Activated CD4-positive, CD25-positive, alpha-beta regulatory T cell (primary cell): ENCODE measurements at places on chromosomes 12 and 14.

DNA sequence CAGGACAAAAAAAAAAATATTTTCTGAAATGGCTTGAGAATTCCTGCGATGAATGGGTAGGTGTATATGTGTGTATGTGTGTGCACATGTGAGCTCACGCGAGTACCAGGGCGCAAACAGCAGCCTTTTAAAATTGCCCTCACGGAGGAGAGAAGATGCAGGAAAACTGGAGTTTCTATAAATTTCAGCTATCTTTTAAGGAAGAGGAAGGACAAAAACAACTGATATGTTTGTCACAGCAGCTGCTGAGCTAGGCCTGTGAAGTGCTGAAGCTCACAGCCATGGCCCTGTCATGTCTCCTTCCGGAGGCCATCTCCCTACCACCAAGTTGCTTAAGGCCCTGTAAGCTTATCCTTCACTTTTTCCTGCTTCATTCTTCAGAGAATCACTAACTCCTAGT, 40.8 kb downstream of the DUSP16 start:
- no peak for DNase-seq

- no peak for DNase-seq
Observed at GRCh38 chr12:129305851-129306250, 452.6 kb downstream of the GLT1D1 start.

DNA sequence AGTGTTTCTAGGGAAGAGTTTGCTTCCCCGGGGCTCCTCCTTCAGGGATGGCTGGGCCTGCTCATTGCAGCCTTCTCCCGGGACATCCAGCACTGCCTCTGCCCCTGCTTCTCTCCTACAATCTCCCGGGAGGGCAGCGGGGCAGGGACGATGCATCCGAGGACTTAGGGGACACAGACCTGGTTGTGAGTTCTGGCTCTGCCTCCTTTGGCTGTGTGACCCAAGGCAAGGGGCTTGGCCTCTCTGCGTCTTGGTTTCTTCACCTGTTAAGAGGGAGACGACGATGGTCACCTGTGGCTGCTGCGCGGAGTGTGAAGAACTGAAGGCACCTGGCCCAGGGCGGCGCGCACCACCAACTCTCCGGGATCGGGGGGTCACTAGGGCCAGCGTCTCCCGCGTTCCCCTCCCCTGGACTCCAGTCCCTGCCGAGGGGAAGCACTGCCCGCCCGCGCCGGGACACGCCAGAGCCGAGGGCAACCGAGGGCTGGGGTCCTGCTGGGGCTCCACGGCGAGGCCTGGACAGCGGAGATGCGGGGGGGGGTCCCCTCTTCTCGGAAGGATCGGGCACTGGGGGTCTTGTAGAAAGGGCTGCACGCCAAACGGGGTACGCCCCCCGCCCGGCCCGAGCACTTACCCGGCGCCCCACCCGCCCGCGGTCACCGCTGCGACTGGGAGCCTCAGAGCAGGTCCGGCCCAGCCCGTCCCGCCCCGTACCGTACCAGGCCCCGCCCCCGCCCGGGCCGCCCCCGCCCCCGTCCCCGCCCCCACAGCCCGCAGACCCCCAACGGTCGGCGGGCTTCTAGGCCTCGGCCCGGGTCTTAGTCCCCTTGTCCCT, at the start of gene HVCN1:
HVCN1 (minus strand) TSS at position 670 of the 835 bp plus-strand sequence. CDS start 5,870 bp downstream, outside the sequence.
- DNase-seq, result no peak

- DNase-seq, result no peak
Observed at GRCh38 chr14:79831195-79831892, 380.0 kb downstream of the DIO2 start.

GRCh38 chr14:54665946-54666345, 99.0 kb downstream of the SAMD4A start:
- DNase-seq, result no peak

DNA sequence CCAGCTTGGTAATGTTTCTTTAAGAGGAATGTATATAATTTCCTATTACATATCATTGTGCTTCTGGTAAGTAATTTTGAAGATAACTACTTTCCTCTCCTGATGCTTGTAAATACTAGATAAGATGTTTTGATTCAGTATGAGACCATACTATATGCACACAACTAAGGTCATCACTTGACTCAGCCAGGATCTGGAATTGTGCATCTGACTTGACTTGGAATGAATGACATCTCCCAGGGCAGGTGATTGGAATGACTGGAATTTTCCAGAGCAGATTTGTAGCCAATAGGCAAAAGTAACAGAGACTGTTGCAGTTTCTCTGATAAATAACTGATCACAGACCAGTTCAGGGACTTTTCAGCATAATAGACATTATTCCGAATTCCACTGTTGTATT, 11.1 kb downstream of the BEST3 start:
- DNase-seq, result no peak

- DNase-seq, result no peak
Observed at GRCh38 chr12:64696080-64696741, 63.0 kb downstream of the GNS start.

DNA sequence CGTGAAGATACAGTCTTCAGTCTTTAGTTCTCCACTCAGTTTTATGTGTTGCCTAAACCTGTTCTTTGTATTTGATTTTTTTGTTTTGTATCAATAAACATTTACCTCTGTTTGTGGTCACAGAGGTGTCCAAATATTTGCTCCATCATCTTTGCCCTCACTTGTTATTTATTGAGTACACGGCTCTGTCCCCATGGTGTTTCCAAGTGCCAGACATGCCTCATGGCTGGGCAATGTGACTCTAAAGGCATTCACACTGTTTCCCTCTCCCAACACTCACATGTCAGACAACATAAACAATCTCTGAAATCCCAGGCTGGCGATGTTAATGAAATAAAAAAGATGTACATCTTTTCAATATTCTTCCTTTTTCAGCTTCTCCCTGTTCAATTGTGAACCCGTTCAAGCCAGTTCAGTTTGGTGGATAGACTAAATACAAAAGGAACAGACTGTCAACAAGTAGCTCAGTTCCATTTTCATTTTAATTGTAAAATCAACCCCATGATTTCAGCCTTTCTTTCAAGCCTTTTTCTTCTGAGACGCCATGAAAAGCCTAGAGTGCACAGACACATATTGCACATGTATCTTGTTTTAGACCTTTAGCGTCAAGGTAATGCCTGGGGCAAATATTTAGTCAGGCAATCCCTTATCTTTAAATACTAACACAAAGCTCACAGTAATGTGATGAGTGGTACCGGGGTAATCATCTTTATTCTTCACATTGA, 680.7 kb downstream of the GALC start:
- DNase-seq, result no peak

DNA sequence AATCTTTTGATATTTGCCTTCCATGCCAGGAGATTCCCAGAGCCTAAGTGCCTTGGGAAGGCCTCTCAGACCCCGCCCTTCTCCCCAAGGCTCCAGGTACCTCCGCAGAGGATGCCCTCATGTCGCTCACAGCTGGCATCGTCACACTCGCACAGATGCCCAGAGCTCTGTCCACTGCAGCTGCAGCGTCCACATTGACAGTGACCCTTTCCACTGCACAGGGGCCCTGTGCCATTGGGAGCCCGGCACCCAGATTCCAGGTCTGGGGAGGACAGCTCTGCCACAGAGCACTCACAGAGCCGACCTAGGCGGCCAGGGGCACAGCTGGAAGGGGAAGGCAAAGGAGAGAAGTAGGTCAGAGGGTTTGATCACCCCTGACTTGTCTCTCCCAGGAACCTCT, 12.3 kb upstream of the CSAD start:
- DNase-seq, result no peak

- DNase-seq, result no peak
Observed at GRCh38 chr14:104142946-104143470, 4.6 kb downstream of the KIF26A start.

DNA sequence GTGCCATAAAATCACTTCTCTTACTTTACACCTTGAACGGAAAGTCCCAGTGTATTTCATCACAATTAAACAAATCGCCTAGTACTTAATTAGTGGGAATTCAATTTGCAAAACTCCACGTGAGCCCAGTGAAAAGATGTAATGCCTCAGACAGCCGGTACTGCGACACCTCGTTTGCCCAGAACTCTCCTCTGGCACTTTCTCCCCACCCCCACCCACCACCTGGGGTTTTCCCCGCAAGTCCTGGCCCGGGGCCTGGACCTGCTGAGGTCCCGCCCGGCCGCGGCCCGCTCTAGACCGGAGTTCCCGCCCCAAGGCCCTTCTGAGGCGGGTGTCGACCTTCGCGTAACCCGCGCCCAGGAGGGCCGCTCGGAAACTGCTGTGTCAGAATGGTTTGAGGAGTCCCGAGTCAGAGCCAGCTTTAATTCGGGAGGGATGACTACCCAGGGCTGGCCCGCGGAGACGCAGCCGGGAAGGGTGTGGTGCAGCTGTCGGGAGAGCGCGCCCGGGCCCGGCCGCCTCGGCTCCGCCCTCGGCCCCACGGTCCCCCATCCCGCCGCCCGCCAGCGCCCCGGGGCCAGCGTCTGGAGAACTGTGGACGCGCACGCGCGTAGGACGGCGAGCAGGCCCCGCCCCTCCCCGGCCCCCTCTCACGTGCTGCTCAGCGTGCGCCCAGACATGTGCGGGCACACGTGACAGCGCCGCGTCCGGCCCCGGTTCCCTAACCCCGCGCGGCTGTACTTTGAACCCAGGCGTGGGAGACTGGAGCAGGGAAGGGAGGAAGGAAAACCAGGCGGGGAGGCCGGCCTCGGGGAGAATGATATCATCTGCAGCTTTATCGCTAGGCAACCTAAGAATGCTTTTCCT, 10.8 kb downstream of the BHLHE41 start:
- peak; percentile 53 for DNase-seq

GRCh38 chr12:85509081-85509856, 229.2 kb downstream of the ALX1 start:
- no peak for DNase-seq

DNA sequence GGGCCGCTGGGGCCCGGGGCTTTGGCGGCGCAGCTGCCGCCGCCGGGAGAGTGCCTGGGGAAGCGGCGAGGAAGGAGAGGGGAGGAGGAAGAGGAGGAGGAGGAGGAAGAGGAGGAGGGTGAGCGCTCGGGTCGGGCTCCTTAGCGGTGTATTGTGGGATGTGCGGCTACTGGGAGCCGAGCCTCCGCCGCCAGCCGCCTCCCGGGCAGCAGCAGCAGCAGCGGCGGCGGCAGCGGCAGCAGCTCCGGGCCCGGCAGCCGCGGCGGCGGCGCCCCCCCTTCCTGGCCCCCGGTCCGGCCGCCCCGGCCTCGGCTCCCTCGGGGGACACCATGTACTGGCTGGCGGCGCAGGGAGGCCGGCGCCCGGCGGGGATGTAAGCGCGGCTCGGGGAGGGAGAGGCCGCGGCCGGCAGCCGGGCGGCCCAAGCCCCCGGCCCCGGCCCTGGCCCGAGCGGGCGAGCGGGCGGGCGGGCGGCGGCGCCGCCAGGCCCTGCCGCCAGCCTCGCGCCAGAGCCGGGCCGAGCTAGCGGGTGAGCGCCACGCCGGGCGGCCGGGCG, at the start of gene SETD1B:
SETD1B (plus strand) TSS at position 149 of the 556 bp plus-strand sequence. CDS start 729 bp downstream, outside the sequence.
- DNase-seq, result no peak

DNA sequence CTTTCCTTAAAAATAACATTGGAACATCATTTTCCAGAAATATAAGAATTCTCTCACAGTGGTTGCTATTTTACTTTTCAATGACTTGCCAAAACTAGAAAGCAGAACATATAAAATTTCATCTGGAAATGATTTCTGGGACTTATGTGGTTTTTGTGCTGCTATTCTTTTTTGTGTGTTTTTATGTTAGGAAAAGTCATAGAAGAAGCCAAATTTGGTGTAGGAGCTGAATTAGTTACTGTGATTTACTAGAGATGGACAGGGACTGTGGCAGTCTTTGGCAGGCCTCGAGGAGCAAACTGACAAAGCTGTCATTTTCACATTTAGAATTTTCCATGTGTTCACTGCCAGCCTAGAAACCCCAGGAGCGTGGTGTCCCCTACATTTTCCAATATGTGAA, 38.3 kb upstream of the LDHB start:
- DNase-seq, result no peak

GRCh38 chr12:112167718-112168525, 42.6 kb downstream of the TRAFD1 start:
- DNase-seq, result no peak

DNA sequence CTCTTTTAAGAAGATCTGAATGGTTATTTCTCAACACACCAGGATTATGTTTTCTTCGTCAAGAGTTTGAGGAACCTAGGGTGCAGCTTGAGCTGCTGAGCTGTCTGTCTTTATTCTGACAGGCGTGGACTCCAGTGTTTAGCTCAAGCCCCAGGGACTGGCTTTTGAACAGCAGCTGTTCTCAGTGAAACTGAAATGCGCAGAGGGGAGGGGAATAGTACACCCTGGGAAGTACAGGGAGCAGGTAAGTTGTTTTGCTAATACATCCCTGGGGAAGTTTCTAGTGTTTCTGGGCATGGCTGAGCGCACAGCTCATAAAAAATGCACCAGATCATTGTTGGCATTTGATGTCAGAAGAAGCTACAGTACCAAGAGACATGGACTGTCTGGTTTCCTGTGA, 659.8 kb downstream of the DIO2 start:
- DNase-seq, result no peak

DNA sequence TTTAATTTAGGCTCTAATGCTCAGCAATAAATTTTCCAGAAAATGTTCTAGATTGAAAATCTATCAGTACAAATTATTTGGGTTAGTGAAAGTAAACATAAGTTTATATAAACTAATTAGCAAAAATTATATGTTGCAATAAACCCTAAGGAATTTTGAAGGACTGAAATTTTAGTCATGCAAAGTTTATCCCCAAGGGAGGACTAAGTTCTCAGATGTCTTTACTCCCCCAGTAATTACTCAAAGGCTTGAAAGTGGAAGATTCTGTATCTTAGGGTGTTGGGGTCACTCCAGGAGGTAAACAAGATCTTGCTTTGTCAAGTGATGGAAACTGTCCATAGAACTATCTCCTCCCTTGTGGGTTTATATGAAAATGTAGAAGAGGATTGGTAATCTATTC, 183.7 kb downstream of the AKAP6 start:
- no peak for DNase-seq

DNA sequence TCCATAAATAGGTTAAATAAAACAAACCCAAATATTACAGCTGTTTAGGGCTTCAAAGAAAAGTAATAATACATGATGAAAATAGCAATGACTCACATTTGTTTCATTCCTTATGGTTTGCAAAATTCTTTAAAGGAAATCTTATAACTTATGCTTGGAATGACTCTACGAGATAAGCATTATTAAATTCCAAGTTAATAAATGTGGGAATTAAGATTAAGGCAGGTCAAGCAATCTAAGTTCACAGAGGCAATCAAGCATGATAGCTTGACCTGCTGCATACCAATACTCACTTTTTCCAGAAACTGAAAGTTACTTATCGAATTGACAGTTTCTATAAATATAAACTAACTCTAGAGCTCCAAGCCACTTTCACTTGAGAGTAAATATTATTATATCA, 1002.9 kb upstream of the SEL1L start:
- DNase-seq, result no peak

DNA sequence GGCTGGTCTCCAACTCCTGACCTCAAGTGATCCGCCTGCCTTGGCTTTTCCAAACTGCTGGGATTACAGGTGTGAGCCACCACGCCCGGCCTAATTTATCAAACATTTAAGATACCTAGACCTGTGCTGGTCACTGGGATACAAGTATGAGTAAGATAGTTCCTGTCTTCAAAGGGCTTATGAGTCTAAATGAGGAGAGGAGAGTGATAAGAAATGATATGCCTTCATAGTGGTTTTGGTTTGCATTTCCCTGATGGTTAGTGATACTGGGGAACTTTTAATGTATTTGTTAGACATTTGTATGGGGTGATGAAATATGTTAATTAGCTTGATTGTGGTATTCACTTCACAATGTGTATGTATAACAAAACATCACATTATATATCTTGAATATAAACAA, 21.2 kb downstream of the TMED10 start:
- DNase-seq, result no peak
